ENCODE measurements at places on chromosomes 3 and 15.
A peak's percentile ranks its signal among the peaks of the same experiment; 100 is the strongest.

- no peak for DNase-seq
Measured at GRCh38 chr3:55297245-55297644, 189.9 kb downstream of the WNT5A start.

DNA sequence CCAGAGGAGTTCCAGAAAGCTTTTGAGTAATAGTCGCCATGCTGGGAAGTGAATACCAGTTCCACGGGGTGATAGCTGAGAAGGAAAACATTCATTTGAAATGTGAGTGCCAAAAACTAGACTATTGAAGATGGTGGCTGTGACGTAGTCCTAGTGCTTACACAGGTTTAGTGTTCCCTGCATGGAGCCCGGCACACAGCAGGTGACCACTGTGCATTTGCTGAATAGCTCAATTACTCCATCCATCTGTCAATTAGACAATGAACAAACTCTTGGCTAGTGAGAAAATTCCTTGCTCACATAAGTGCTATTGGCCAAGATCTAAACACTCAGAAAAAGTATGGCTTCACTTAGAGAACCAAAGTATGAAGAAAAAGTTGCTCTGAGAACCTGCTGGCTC is 448.1 kb upstream of the WNT5A start:
- DNase-seq: no peak

DNA sequence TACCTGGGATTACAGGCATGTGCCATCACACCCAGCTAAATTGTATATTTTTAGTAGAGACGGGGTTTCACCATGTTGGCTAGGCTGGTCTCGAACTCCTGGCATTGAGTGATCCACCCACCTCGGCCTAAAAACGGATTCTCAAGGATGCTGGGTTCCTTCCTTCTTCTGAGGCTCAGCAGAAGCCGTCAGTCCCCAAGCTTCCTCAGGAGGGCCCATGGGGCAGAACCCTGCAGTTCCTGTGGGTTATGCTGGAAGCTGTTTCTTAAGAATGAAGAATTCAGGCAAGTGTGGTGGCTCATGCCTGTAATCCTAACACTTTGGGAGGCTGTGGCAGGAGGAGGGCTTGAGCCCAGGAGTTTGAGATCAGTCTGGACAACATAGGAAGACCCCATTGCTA is 29.0 kb upstream of the ZNF710 start:
- DNase-seq: no peak

DNA sequence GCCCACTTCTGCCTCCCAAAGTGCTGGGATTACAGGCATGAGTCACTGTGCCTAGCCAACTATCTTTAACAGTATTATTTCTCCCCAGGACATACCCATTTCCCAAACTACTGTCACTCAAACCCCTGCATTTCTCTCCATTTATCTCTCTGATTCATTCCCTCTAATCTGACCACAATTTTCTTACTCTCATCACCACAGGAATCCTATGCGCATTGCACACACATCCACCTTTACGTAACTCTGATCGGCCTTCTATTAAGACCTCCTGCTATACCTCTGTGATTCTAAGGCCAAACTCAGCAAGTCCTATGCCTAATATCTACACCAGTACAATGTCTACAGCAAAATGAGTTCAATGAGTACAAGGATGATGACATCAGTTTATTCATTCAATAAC is 235.0 kb downstream of the ULK4 start:
- no peak for DNase-seq

DNA sequence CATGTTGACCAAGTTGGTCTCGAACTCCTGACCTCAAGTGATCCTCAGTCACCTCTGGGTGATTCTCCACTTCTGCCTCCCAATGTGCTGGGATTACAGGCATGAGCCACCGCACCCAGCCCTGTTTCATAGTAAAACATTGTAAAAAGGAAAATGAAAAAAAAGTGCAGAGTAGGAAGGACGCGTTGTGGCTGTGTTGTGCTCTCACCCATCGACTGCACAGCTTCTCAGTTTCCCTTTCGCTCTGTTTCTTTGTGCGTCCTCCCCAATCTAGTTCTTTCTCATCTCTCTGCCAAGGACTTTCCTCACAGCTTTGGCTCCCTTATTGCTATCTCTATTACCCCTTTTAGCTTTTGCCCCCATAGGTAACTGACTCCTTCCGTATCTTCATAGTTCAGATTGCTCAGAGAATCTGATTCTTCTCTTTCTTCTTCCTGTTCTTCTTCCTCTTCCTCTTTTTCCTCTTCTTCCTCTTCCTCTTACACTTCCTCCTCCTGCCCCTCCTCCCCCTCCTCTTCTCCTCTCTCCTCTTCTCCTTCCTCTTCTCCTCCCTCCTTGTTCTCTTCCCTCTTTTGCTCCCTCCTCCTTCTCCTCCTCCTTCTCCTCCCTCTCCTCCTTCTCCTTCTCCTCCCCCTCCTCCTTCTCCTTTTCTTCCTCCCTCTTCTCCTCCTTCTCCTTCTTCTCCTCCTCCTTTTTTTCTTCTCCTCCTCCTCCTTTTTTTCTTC is 81.1 kb upstream of the VGLL4 start:
- no peak for DNase-seq

DNA sequence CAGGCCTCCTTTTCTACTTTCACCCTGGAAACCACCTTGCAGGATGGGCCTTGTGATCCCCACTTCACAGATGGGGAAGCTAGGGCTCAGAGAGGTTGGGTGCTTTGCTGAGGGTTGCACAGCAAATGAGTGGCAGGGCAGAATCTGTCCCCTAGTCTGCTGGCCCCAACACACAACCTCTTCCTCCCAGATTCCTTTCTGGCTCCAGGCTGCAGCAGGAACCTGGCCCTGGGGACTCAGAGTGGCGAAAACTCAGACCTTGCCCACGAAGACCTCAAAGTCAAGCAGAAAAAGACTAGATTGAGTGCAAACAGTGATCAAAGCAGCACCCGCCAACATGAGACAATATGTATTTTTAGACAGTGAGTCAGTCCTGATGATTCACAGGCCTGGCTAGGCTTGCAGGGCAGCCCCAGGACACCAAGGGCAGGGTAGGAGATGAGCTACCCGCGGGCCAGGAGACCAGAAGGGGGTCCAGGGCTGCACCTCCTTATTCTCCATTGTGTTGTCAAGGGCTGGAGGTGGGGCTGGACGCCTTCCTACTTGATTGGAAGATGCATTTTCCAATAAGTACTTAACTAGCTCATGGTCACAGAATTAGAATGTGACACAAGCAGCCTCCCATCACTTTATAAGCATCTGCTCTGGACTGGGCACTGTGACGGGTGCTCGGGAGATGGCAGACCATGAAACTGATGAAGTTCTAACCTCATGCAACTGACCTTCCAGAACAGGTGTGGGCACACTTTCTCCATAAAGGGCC is 23.9 kb downstream of the GOLGA6L2 start:
- DNase-seq: no peak

DNA sequence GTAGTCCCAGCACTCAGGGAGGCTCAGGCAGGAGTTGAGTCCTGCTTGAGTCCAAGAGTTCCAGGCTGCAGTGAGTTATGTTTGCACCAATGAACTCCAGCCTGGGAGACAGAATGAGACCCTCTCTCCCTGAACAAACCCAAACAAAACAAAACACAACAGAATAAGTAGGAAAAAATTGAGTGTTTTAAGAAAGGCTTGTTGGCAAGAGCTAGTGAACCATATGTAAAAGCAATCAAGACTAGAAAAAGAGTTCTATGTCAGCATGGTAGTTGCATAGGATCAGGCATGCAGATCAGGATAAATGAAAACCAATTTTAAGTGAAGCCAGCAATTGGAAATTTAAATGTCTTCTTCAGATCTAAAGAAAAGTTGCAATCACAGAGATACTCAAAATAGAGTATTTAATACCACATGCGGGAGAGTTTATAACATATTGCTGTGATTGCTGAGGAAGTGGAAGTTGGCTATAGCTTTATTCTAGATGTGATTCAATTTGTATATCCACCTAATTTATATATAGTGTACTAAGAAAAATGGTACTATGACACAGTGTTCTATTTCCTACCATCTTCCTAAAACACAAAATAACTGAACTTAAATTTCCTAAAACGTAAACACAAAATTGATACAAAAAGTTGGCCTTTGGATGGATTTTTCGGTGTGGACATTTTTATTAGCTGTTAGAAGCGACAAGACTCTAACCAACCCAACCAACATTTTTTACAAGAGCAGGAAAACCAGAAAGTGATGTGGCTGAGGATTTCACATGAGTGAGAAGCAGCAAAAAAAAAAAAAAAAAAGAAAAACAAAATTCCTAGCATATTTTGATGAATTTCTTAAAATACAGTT is 101.9 kb upstream of the ROBO1 start:
- DNase-seq: no peak

DNA sequence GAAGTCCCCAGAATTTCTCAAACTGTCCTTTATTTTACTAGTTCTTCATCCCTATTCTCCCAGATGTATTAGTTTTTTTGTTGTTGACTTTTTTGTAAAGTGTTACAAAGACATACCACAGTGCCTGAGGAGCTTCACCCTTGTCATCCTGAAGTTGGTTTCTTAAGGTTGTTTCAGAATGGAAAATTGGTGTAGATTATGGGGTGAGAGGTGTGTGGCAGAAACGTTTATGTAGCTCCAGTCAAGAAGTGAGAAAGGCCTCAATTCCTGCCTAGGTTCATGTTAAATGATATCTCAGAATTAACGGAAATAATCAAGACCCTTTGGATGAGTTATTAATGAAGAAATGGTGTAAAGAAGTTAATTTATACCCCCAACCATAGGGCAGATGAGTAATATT is 6.8 kb downstream of the EDEM1 start:
- no peak for DNase-seq

- DNase-seq: no peak
Measured at GRCh38 chr3:88963003-88963402, 144.4 kb upstream of the EPHA3 start.

DNA sequence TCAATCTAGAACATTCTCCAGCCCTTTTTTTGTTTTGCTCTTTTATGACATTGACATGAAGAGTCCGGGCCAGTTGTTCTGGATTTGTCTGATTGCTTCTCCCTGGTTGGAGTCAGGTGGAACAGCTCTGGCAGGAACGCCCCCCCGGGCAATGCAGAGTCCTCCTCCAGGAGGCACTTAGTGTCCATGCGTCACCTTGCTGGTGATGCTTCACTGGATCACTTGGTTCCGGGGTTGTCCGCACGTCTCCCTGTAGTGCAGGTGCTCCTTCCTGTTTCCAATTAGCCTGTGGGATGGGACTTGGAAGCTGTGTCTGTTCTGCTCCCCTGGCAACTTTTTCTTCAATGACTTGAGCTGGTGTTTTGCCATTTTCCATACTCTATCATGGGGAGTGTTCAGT is 9.8 kb downstream of the CSK start:
- DNase-seq: no peak

DNA sequence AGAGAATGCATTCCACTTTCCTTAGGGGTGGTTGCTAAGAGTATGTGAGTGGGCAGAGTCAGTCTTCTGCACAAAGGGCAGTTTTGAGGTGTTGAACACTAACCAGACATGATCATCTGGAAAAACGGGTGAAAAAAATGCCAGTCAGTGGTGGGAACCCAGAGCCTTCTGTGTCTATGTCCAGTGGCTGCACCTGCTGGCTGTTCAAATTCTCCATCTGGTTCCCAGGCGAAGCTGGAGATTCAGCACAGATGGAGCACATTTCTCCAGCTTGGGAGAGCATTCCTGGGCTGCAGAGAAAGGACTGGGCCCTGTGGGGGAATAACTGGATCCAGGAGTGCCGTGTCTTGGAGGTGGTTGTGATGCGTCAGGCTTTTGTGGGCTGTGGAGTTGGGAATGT is 74.1 kb downstream of the TRAK1 start:
- DNase-seq: no peak

GRCh38 chr3:151075869-151076562 is 9.4 kb upstream of the MED12L start:
- no peak for DNase-seq

GRCh38 chr15:78921517-78921916 is 23.3 kb downstream of the CTSH start:
- DNase-seq: no peak

DNA sequence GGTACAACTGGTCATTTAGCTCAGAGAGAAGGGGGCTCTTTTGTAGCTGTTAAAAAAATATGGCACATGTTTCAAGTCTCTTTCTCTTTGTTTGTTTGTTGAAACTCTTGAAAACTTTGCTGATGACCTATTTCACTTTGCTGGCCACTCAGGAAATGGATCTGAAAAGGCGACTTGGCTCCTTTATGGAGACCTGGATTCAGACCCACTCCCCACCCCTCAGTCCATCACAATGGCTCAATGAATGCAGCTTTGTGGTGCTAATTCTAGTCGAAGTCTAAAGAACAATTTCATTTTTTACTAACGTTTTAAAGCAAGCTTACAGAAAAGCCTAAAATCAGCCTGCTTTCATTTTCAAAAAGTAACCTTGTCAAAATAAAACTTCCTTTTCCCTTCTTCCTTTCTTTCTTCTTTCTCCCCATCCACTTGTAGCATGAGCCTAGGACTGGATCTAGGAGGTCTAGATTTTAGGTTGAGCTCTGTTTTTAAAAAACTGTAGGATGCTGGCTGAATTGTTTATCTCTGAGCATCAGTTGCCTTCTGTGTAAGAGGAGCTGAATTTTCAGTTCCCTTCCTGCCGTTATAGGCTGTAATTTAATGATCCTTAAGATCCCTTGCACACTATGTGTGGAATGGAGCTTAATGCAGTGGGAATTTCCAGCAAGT is 165.5 kb upstream of the FEZF2 start:
- DNase-seq: no peak

GRCh38 chr3:143081844-143082778 is 37.5 kb upstream of the CHST2 start:
- DNase-seq: no peak

GRCh38 chr3:184663756-184664155 is 48.1 kb downstream of the MAGEF1 start:
- DNase-seq: no peak

GRCh38 chr3:134667956-134668355 is 17.1 kb upstream of the KY start:
- DNase-seq: no peak

- no peak for DNase-seq
Measured at GRCh38 chr15:42549032-42549491, 424 bp downstream of the HAUS2 start.

DNA sequence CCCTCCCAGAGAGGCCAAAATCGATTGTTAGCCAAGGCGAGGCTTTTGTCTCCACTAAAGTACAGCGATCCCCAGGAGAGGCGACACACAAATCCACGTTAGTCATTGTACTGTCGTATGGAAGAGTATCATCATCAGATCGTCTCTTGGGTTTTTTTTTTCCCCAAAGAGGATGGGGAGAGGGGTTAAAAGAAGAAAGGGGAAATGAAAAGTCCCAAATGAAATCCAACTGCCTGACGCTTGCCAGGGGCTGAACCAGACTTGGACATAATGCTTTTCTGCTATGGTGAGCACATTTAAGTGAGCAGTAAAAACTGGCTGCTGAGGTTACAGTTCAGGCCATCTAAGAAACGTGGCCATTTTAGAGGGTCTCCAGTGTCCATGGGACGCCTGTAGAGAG is 37.9 kb upstream of the CTSH start:
- DNase-seq: no peak

DNA sequence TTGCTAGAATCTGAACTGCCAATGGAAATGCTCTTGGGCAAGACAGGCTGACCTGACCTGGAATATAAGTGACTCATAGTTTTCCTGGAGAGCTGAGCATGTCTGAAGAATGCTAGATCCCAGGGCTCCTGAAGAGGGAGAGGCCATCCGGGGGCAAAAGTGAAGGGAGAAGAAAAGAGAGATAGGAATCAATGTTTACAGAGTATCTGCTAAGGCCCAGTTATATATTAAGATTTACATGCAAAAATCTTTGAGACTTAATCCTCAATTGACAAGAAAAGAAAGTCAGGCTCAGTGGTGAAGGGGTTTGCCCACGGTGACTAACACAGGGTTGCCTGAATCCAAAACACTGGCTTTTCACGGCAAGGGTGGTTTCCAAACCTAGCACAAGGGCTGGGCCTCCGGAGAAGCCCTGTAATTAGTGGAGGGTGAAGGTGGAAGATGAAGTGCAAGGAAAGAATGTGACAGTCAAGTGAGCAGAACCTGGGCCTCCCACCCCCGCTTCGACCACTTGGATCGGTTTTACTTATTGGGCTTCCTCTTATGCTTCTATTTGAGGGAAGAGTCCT is 91.7 kb upstream of the FGF12 start:
- DNase-seq: peak; percentile 14
